Stimulated activated CD8-positive, alpha-beta memory T cell treated with anti-CD3 and anti-CD28 coated beads, Interleukin-4, amount 100 ng/mL, for 4 hours (primary cell): ENCODE measurements at places on chromosomes 7 and 10.
A peak's percentile ranks its signal among the peaks of the same experiment; 100 is the strongest.

DNA sequence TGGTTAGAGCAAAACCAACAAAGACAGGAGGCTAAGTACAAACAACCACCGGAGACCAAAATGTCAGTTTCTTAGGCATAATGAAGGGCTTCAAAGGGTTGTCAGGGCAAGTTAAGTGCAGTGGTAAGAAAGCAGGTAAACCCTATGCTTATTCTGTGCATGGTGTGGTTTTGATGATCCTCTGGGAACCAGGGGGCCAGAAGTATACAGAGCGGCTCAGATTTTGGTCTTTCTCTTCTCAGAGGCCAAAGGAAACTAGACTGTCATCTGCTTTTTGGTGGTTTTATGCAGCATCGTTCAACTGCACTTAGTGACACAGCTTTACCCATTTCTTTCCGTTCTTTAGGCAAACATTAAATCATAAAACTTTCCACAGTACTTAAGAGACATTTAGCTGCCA lies 332.7 kb upstream of the CELF2 start:
- DNase-seq = no peak

- no peak for DNase-seq
Measured at GRCh38 chr10:79292891-79293746, 54.1 kb upstream of the PPIF start.

DNA sequence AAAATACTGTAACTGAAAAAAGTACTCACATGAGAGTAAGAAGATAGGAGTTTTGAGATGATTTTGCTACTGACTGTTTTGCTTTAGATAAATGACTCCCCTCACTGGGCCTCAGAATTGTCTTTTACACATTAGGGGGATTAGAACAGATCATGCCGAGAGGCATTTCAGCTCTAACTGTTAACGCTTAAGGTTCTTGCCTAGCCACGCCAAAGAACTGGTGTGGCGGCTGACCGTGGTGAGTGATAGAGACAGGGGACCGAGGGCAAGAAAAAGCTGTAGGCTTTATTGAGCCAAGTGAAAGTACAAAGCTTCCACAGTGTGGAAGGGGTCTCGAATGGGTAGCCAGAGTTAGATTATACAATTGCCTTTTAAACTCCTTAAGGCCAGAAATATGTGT lies 368.5 kb upstream of the MYO3A start:
- no peak for DNase-seq

- no peak for DNase-seq
Measured at GRCh38 chr7:126040114-126041045, 1110.8 kb upstream of the POT1 start.

DNA sequence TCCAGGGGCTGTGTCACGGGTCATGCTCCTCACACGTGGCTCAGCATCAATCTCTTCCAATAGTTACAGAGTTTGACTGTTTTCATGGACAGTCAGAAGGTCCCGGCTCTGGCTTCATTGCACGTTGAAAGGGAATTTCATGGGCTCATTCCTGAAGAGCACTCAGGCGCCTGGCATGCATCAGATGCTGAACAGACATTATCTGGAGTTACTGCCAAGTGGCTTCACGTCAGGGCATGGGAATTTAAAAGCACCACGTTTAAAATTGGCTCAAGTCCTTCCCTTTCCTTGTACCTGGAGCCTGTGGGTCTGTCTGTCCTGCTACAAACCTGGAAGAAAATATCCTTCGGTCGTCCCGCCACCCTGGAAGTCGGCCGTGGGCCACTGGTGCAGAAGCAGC lies 50.4 kb downstream of the CFAP46 start:
- DNase-seq = no peak

DNA sequence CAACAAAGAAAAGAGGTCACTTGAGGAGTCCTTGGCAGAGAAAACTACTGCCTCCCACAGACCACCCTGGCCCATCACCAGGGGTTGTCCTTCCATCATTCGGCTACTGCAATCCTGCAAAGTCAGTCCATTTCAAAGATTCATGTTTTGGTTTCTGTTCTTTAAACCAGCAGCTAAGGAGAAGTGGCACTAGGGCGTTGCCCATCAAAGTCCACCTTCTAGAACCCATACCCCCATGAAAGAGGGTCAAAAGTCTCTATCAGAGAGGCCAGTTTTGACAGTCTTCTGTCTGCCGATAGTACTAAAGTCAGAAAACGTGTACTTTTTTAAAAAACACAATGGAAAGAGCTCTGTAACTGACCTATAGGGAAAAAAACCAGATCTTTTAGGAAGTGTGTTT lies 14.4 kb downstream of the CCDC6 start:
- DNase-seq = no peak

GRCh38 chr7:142802301-142802700 lies 31.5 kb downstream of the PRSS2 start:
- DNase-seq = no peak

DNA sequence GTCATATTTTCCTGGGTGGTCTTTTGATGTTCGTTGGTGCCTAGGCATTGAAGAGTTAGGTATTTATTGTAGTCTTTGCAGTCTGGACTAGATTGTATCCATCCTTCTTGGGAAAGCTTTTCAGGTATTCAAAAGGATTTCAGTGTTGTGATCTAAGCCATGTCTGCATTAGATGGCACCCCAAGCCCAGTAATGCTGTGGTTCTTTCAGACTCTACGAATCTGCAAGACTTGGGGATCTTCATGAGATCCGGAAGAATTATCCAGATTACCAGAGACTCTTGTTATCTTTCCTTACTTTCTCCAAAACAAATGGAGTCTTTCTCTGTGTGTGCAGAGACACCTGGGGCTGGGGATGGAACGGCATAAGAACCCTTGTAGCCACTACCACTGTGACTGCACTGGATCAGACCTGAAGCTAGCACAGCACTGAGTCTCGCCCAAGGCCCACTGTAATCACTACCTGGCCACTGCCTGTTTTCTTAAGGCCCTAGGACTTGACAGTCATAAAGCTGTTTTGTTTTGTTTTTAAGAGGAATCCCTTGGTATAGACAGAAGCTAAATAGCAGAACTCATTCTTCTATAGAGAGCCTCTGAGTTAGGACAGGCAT lies 75.5 kb downstream of the MARCHF5 start:
- no peak for DNase-seq

GRCh38 chr7:78543976-78544375 lies 745.4 kb downstream of the PHTF2 start:
- DNase-seq = no peak

GRCh38 chr10:86813101-86813500 lies 56.7 kb downstream of the BMPR1A start:
- DNase-seq = no peak

DNA sequence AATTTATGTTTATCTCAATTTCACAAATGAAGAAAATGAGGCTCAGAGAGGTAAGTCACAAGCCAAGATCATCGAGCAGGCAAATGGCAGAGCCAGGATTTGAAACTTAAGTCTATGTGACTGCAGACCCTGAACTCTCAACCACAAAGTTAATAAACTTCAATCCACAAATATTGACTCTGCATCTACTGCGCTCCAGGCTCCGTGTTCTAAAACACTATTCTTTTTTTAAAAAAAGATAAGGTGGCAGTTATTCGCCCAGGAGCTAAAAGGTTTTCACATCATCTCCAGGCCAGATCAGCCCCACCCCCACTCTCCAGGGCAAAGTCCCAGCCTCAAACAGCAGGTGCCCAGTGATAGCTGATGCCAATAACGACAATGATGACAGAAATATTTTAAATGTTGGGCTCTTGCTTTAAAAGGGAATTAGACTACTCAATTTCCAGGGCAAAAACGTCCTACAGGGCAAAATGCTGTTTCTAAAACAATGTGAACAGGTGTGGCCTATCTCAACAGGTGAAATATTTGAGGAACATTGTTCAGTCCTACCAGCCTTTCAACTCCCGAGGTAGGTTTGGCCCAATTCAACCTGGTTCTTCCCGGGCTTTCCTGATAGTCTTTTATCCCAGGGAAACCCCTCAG lies 85.2 kb downstream of the SORBS1 start:
- DNase-seq = no peak

DNA sequence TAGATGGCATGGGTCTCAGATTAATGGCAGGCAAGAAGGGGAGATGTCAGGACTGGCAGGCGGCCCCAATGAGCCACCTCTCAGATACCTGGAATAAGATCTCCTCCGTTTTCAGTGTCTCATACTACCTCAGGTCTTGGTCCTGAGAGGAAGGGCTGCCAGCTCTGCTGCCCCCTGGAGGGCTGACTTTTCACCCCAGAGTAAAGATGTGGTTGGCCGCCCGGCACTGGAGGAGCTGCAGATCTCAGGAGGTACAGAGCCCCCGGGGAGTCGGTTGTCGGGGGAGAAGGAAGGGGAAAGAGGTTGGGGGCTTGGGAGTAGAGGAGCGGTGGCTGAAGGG lies 642 bp upstream of the COL13A1 start:
- DNase-seq = no peak

DNA sequence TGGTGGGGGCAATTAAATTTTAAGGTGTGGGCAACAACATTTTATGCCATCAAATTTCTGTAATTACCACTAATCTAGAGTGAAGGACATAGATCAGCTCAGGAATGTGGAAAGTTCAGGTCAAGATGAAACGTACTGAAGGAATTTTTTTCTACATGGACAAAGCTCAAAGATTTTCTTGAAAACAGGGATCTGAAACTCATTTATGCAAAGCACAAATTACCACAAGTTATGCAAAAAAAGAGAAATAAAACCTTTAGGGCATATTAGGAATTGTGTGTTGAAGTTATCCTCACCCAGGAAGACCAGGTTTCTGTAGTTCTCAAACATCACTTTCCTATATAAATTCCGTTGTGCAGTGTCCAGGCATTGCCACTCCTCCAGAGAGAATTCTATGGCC lies 18.9 kb downstream of the ZNF680 start:
- DNase-seq = no peak

GRCh38 chr7:36100634-36101033 lies 52.4 kb upstream of the EEPD1 start:
- DNase-seq = no peak

GRCh38 chr7:105698531-105698930 lies 117.2 kb upstream of the EFCAB10 start:
- DNase-seq = no peak

GRCh38 chr7:121960678-121961077 lies 87.7 kb downstream of the PTPRZ1 start:
- no peak for DNase-seq

DNA sequence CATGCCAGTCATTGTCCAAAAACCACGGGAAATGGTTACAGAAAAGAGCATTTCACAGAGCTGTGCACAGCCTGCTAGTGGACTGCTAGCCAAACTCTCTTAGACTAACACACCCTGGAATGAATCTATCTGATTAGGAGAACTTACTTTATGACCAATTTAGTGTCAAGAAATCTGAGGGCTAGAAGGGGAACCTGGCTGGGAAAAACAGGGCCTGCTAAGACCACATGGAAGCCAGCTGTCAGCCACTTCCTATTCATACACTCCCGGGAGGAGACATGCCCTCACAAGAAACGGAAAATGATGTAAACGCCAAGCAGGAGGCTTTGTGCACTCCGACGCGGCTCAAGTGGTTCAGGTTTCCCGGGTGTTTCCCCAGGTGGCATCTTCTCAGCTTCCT lies 54.8 kb downstream of the MPP7 start:
- DNase-seq = no peak

GRCh38 chr7:129607471-129608120 lies 3.9 kb upstream of the NRF1 start:
- no peak for DNase-seq

DNA sequence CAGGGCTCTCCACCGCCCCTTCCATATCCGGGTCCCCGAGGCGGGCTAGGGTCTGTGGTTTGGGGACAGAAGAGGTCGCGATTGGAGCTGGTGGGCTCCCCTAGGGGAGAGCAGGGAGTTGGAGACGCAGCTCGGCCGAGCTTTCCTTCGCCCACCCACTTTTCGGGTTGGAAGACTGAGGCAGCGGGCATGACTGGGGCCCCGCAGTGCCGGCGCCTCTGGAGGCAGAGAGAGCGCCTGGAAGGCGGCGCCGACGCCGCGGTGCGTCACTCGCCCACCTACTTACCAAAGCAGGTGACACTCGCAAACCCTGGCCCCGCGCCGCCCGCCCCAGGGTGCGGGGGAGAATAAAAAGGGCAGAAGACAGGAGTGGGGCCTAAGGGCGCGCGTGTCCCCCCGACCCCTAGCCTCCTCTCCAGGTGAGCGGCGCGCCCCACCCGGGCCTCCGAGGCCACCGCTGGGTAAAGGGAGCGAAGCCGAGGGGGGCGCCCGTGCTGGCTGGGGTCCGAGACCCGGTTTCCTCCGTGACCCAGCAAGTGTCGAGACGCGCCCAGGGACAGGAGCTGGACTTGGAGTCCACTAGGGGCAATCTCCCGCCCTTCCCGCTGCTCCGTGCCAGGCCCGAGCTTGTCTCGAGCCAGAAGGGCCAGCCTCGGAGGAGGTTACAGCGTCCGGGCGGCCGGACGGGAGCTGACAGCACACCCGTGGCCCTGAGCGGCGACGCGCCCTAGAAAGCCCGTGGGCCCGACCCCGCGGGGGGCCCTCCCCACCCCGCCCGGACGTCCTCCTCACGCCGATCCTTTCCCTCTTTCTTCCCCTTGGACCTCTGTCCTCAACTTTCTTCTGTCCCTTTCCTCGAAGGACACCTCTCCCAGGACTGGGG lies 34.4 kb upstream of the GRID1 start:
- peak; percentile 45 for DNase-seq
